ENCODE measurements at places on chromosomes 4 and X.

GRCh38 chr4:122603156-122603574 is 17.7 kb downstream of the IL21 start:
- DNase-seq, result no peak

DNA sequence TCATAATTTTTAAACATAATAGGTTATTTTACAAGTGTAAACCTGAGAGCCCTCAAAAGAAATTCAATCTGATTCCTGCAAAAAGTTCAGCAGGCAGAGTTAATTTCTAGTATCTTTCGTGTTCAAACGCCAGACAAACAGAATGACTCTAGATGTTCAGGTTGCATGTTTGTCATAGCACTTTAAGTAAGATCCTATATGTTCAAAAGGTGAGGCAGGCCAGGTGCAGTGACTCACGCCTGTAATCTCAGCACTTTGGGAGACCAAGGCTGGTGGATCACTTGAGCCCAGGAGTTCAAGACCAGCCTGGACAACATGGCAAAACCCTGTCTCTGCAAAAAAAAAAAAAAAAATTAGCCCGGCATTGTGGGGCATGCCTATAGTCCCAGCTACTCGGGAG is 1.1 kb upstream of the RASSF6 start:
- DNase-seq, result no peak

DNA sequence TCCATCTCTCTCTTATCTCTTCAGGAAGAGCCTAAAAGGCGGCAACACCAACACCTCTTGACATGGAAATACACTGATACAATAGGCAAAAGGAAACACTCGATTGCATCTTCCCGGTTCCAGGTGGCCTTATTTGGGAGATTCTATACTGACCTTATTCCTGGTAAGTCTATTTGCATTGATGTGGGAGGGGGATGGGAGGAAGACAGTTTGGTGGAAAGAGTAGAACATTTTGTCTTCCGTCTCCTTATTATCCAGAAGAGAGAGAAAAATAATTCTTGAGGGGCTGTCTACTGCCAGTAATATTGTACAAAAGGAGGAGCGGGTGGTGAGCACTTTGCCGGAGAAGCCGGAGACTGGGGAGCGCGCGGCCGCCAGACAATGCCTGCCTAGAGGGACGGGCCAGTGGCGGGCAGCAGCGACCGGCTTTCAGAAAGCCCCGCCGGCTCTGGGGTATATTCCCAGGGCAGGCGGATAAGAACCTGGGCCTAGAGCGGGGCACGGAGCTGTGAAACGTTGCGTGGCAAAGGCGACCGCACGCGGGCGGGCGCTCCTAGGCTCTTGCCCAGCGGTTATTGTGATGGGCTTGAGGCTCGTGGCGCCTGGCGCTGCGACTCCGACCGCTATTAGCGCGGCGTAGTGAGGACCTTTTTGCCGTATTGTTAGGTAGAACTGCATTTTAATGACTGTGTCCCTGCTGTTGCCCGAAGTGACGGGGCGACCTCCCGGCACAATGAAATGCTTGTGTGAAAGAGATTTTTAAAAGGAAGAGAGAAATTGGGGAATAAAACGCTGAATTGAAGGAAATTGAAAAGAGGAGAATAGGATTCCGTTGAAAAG is 518 bp downstream of the PRDM8 start:
- DNase-seq, result no peak

DNA sequence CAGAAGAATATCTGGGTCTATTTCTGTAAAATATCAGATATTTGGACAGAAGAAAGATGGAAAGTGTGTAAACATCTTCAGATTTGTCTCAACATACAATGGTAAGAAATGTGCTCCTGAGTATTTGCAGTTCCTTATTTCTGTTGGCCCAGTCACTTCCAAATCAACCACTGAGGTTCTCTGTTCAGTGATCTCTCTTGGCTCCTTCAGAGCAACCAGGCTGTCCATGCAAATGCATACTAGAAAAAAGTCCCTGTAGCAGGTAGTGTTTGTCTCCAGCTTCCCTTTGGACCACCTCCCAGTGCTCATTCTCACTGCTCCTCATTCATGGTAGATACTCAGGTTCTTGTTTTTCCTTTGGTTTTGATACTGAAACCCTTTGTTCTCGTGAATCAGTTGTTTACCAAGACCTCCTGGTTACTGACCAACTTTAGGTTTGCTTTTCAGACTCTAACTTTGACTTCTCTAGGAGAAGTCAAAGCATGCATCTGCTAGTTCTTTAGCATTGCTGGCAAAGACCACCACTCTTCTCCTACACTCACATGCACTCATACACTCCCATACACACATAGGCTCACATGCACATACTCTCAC is 28.8 kb downstream of the ASIC5 start:
- no peak for DNase-seq

GRCh38 chrX:115337491-115338144 is 48.1 kb downstream of the LUZP4 start:
- no peak for DNase-seq

- no peak for DNase-seq
Measured at GRCh38 chr4:123093236-123093635, 170.8 kb upstream of the NUDT6 start.

- DNase-seq, result no peak
Measured at GRCh38 chr4:105025263-105026017, 121.2 kb upstream of the TET2 start.

GRCh38 chr4:74583089-74583700 is 138.3 kb downstream of the AREG start:
- no peak for DNase-seq

DNA sequence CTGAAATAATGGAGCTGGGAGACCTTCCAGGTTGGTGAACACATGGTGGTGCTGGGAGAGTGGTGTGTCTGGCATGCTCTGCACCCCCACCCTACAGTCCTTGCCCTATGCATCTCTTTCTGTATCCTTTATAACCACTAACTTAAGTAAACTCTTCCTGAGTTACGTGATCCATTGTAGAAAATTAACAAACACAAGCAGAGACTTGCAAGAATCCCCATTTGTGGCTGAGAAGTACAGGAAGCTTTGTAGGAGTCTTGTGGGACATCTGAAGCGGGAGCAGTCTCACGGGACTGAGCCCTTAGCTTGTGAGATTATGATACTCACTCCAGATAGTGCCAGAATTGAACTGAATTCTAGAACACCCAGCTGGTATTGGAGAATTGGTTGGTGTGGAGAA is 14.3 kb upstream of the FAM13A start:
- no peak for DNase-seq

GRCh38 chr4:38695809-38696208 is 31.8 kb downstream of the KLF3 start:
- no peak for DNase-seq

GRCh38 chr4:1204286-1204827 is 32.0 kb upstream of the SPON2 start:
- DNase-seq, result no peak

- DNase-seq, result no peak
Measured at GRCh38 chr4:26568446-26568994, 15.4 kb upstream of the TBC1D19 start.

- no peak for DNase-seq
Measured at GRCh38 chr4:42216664-42217063, 64.2 kb upstream of the BEND4 start.

- DNase-seq, result no peak
Measured at GRCh38 chr4:6840062-6840976, 57.8 kb downstream of the KIAA0232 start.

DNA sequence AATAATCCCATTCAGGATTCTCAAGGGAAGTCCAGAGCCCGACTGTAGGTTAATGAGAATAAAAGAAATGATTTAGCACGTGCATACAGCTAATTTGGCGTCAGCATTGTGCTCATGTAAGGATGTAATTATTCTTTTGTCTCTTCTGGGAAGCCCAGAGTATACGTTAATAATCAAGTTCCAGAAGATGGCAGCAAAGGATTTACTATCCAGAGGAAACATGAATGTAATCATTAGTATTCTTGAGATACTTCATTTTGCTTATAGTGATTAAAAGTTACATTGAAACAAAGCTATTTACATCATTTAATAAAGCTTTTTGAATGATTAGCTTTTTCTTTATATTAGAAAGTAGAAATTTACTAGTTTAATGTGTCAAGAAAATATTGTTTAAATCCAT is 27.1 kb upstream of the MAP9 start:
- no peak for DNase-seq

GRCh38 chrX:102832661-102833060 is 104.4 kb upstream of the RAB40AL start:
- no peak for DNase-seq

DNA sequence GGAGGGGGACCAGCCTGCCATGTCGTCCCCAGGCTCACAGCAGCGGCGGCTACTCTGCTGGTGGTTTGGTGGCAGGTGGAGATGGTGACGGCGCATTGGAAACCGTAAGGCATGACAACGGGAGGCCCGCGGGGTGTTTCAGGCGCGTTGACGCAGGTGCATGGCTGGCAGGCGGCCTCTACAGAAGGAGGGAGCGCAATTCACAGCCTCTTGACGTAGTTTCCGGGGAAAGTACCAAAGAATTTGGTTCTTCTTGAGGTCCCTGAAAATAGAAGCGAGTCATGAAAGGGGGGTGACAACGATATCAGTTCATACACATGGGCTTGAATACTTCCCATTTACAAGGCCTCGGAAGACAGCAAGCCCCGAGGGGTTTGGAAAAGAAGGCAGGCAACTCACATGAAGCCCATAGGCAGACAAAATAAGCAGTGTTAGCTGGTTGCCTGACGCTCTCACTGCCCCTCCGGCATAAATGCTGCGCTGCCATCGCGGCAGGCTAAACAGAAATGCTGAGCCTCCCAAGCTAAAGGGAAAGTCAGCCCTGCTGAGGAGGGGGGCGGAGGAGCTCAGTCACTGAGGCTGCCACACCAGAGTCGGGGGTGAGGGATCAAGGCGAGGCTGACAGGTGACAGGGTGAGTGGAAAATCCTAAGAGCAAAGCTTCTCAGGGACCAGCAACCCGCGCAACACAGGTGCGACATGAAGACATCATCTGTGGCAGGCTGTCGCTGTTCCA is 52.3 kb upstream of the PDLIM3 start:
- peak; percentile 43 for DNase-seq

DNA sequence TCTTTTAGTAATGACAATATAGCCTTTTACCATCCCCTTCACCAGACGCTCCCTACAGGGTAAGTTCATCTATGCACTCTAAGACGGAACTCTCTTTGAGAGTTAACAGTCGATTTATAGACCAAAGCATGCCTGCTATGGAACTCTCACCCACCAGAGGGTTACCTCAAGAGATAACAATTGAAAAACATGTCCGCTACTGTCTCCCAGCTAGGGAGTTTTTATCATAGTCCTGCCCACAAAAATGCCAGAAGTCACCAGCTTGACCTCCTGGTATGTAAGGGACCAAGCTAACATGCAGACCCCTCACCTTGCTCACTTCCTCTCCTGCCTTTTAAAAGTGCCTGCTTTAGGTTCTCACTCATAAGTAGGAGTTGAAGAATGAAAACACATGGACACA is 16.7 kb upstream of the YTHDC1 start:
- DNase-seq, result no peak

DNA sequence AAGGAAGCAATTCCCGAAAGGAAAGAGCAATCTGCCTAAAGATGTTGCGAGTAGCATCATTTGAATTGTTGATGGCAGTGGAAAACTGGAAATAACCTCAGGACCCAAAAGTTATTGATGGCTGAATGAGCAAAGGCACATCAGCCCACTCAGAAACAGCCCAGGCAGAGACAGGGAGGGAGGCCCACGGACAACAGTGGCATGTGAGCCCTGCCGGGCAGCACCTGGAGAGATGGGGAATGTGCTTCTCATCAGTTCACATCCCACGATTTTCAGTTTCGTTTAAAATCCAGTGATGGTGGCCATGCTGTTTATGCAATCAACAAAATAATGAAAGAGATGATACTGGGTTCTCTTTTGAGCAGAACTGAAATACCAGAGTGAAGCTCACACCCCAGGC is 80.0 kb downstream of the JAKMIP1 start:
- DNase-seq, result no peak

- DNase-seq, result no peak
Measured at GRCh38 chr4:13920901-13921300, 293.4 kb upstream of the BOD1L1 start.

DNA sequence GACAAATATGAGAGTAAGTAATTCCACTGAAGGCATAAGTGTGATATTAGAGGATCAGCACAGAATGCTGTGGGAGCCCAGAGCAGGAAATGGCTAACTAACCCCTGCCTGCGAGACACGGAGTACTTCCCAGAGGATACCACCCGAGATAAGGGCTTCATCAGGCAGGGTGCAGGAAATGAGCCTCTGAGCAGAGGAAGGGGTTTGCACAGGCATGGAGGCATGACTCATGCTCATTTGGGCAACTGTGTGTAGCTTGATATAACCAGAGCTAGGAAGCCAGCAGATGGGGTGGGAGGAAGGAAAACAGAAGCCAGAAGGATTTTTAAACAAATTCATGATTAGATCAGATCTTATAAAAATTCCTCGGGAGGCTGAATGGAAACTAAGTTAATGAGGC is 70.0 kb upstream of the TSPAN5 start:
- no peak for DNase-seq

DNA sequence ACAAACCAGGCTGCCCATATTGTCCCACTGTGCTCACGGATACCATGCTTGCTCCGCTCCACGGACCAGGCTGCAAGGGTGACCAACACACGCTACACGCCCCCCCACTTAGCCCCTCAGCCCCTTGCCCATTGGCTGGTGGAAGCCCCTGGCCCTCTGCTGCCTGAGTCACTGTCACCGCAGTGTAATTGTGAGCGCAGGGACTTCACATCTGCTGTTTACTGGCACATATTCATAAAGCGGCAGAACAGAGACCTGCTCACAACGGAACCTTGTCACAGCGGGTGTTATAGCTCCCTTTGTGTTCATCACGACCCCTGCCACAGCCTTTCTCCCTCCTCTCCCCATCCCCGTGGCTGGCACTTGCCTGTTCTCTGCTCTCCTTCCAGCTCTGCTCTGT is 83.7 kb downstream of the PSAPL1 start:
- no peak for DNase-seq

GRCh38 chrX:74293343-74293946 is 10.5 kb upstream of the ZCCHC13 start:
- peak; percentile 67 for DNase-seq

- DNase-seq, result no peak
Measured at GRCh38 chr4:85808864-85809263, 333.9 kb downstream of the ARHGAP24 start.

GRCh38 chrX:629230-630006 is 1.2 kb upstream of the SHOX start:
- no peak for DNase-seq

GRCh38 chr4:86223472-86223871 is 136.4 kb downstream of the MAPK10 start:
- DNase-seq, result no peak

DNA sequence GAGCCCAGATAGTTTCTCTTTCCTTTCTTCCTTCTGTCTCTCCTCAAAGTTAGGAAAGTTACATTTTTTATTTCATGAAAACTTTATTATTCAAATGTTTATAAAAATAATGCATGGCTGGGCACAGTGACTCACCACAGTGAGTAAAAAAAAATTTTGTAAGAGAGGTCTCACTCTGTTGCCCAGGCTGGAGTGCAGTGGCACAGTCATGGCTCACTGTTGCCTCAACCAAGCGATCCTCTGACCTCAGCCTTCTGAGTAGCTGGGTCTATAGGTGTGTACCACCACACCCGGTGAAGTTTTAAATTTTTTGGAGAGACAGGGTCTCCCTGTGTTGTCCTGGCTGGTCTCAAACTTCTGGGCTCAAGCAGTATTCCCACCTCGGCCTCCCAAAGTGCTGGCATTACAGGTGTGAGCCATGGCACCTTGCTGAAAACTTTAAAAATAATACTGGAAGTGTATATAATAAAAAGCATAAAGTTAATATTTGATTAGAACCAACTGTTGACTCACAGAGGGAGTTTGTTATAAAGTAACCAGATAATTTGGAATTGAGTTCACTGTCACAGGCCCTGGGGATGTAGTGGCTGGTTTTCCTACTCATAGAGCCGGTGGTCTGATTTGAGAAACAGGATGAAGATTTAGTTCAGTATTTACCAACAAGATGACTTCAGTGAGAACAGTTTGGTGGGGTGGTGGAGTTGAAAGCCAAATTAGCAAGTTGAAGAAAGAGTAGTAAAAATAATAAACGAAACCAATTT is 18.0 kb downstream of the CMC4 start:
- DNase-seq, result no peak

All from activated CD8-positive, alpha-beta T cell treated with anti-CD3 and anti-CD28 coated beads, Interleukin-2, amount 10 ng/mL, durations not matched to agents 7 days and 5 days (primary cell).